Epithelial cell of prostate (primary cell): ENCODE measurements at places on chromosomes 13 and 19.

GRCh38 chr19:8128551-8128950, 20.8 kb downstream of the FBN3 start:
- no peak for DNase-seq

DNA sequence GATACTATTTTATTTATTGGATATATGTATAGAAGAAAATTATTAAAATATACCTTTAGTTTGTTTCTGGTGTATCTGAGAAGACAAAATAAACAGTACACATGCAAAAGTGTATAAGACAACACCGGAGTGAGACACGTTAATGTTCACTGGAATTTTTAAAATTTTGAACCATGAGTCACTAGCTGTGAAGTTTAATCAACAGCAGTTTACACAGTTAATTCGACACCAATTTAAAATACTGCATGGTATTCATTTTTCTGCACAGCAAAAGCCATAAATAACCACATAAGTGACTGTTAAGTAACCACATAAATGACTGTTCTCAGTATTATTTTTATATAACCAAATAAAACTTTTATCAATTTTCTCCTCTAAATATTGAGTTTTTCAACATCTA, 418.7 kb upstream of the NBEA start:
- no peak for DNase-seq

DNA sequence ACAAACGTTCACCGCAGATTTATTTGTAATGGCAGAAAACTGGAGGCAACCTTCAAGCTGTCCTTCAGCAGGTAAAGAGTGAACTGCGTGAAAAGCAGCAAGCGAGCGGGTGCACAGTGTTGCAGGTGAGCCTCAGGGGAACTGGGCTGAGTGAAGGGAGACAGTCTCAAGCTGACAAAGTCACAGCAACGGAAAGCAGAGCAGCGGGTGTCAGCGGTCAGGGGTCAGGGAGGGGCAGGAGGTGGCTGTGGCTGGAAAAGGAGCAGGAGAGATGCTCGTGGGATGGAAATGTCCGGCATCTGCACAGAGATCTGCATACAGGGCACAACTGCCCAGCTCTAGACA, 8.5 kb upstream of the RASA3 start:
- no peak for DNase-seq

DNA sequence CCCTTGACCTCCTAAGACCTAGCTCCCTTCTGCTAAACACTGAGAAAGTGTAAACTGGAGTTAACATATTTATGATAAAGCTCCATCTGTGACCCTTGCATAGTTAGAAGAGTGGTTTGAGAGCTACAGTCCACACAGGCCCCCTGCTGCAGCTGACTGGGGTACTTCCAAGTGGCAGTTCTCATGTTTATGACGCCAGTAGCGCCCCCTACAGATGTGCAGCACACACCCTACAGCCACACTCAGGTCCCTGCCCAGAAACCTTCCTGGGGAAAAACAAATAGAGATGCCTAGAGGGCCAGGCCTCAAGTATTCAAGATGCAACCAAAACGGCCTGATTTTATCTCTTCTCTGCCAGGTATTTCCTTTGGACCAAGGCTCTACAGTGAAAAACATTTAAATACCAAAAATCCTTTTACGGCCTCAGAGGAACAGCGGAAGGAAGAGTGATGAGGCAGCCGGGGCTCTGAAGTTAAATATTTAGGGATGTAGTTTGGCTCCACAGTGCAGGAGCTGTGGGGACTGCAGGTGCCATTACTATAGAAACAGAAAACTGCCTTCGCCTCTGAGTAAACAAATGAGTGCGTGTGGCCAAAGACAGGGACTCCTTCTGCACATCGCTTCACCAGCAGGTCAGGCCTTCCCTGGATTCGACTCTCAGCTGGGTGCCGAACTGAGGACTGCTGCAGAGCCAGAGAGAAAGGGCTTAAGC, 553.1 kb downstream of the EFNB2 start:
- DNase-seq: no peak

DNA sequence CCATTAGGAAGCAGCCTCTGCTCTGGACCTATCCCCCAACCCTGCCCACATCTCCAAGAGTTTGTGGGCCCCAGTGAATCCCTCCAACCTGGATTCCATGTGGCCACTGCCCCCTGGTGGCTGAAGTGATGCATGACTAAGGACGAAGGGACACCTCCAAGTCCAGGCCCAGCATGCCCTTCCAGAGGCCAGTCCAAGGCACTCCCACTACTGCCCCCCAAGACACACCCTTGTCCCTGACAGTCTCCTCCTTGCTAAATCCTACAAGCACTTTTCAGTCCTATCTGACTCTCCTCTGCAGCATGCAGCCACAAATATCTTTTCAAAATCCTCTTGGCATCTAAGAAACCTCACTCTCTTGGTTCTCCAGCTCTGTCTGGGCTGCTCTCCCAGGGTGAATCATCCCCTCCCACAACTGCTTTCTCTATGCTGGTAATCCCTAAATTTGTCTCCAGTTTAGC, 33.0 kb downstream of the DEDD2 start:
- no peak for DNase-seq

DNA sequence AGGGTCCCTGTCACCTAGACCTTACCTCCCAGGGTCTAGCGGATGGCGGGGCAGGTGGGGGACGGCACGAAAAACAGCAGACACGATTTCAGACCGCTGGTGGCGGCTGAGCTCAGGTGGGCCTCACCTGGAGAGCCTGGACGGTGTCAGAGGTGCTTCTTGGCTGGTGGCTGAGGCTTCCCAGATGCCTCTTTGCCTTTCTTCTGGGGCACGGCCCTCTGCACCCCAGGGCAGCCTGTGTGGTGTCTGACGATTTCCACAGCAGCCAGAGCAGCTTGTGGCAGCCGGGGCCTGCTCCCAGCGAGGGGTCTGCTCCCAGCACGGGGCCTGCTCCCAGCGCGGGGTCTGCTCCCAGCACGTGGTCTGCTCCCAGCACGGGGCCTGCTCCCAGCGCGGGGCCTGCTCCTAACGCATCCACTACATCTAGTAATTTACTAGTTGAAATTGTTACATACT, 66.7 kb downstream of the ATP11A start:
- no peak for DNase-seq

DNA sequence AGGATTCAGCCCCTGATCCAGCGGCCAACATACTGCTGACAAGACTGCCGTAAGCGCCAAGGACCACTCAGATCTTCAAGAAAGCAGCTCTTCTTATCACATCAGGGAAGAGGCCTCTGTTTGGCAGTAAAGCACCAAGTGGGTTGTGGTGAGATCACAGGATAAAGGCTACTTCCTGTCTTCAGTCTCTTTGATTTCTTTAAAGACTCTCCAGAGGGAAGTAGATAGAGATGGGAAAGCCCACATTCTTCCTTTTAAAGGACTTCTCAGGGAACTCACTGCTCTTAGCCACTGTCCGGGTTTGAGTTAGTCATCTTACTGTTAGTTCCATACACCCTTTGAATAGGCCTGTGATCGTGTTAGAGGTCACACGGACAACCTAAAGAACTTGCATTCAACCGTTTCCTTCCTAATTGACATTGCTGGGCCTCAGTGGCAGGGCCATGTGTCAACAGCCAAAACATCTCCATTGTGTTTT, 47.2 kb upstream of the POMP start:
- no peak for DNase-seq

DNA sequence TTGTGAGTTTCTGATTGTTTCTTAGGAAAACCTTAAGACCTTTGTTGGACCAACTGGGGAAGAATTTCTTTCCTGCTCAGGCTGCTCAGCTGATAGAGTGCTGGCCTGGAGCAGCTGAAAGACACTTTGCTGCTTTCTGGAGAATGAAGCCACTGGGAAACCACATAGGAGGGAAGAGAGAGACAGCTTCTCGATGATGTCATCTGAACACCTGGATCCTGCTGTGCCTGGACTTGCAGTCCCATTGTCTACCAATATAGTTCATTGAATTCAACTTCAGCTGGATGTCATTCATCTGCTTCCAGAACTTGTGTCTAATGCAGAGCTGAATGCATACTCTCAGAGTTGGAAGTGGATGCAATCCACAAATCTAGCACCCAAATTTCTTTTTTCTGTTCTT, 34.3 kb upstream of the TSHZ3 start:
- peak; percentile 44 for DNase-seq

DNA sequence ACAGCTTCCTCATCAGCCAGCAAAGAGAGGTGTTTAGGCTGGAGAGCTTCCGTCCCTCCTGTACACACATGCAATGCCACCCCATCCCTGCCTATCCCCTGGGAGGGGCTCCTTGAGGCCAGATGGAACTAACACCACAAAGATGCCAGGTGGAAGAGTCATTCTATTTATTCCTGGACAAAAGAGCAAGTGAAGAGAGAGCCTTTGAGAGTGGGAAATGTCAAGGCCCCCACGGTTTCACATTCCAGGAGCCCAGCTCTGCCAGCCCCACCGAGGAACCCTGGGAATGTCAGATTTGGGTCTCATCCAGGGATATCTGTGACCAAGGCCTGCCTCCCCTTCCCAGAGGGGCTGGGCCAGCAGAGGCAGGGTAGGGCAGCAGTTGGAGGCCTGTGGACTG, 30.8 kb upstream of the IGFL1 start:
- DNase-seq: no peak

GRCh38 chr13:40330950-40331349, 335.5 kb downstream of the FOXO1 start:
- peak; percentile 29 for DNase-seq

- no peak for DNase-seq
Observed at GRCh38 chr19:10685210-10685609, 16.0 kb upstream of the QTRT1 start.

- DNase-seq: no peak
Observed at GRCh38 chr13:39760521-39760920, 105.1 kb downstream of the COG6 start.

DNA sequence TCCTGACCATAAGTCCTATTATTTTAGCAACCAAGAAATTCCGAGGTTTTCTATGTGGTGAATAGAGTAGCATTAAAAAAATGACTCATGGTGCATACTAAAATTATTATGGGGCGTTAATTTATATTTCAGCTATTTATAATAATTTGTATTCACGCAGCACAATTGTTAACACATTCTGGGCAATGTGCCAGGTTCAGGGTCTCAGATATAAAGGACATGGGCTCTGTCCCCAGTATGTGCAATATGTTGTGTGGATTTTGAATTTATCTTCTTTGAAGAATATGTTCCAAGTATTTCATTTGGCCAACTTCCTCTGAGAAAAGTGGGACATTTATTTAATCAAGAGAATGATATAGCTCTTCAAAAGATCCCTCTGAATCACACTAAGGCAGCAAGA, 1434.7 kb upstream of the PRR20A start:
- no peak for DNase-seq

DNA sequence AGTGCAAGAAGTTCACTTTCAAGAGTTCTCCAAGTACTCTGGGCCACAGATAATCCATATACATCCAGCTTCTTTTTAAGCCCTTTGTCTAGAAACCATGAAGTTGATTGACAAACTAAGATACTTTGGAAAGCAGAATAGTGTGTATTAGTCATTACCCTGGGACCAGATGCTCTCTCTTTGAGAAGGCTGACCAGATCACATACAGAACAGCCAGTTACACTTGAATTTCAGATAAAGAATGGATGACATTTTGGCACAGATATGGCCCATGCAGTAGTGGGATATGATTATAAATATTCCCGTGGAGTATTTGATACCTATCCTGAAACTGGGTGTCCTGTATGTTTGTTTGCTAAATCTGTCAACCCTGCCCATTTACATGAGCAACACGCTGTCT, 414.2 kb downstream of the KLF5 start:
- DNase-seq: no peak

DNA sequence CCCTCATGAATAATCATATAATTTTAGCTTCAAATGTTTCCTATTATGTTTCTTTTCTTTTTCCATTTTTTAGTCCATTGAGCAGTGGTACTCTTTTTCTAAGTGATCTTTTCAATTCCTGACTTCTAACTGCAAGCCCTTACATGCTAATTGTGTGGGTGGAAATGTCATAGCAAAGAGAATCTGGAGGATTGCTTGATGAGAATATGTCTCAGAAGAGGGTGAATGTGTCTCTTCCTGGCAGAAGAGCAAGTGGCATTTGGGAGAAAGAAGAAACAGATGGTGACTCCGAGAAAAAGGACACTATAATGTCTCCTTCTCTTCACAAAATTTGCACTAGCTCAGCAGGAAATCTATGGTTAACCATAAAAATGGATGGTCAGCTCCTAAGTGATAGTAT, 2320.0 kb downstream of the PCDH9 start:
- DNase-seq: no peak

DNA sequence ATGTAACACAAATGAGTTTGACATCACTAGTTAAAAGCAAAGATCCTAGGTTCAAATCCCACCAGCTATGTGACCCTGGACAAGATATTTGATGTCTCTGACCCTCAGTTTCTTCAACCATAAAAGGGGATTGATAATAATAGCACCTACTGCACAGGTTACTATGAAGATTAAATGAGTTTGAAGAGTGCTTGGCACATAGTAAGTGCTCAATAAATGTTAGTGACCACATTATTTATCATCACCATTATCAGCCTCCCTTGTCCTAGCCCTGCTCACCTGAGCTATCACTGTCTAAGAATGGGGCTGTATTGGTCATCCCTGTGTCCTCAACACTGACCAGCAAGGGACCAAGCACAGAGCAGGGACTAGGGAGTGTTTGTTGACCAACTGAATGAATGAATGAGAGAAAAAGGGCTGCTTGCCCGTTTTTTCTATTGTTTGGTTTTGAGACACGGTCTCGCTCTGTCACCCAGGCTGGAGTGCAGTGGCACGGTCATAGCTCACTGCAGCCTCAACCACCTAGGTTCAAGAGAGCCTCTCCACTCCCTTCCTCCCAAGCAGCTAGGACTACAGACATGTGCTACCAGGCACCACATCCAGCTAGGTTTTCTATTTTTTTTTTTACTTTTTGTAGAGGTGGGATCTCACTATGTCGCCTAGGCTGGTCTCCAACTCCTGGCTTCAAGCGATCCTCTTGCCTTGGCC, 26.6 kb upstream of the DACT3 start:
- DNase-seq: no peak

DNA sequence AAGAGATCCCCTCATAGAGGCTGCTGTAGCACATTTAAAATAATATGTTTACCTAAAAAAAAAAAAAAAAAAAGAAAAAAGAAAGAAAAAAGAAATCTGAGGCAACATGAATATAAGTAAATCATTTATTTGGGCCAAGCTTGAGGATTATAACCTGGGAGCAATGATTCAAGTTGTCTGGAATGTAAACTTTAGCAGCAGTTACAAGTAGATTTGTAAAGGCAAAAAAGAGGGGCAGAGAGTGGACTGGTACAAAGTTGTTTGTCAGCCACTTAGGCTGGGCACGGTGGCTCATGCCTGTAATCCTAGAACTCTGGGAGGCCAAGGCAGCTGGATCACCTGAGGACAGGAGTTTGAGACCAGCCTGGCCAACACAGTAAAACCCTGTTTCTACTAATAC, 11.3 kb downstream of the ZNF43 start:
- no peak for DNase-seq

- DNase-seq: no peak
Observed at GRCh38 chr19:17337675-17338432, 501 bp downstream of the GTPBP3 start.
